ENCODE measurements at places on chromosomes 1 and 21.

DNA sequence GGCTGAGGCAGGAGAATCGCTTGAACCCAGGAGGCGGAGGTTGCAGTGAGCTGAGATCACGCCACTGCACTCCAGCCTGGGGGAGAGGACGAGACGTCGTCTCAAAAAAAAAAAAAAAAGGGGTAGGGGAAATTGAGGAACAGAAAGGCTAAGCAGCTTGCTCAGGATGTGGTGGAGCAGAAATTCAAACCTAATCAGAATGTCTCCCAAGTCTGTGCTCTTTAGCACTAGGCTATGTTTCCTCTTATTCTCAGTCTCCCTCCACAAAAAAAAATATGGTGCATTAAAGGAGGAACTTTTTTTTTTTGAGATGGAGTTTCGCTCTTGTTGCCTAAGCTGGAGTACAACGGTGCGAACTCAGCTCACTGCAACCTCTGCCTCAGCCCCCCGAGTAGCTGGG is 114.2 kb downstream of the SLC16A1 start:
- DNase-seq = no peak

GRCh38 chr1:27979859-27980201 is 20.1 kb downstream of the XKR8 start:
- DNase-seq = no peak

- no peak for DNase-seq
Observed at GRCh38 chr1:111602302-111602701, 17.3 kb upstream of the RAP1A start.

GRCh38 chr1:1578371-1578940 is 3.8 kb upstream of the SSU72 start:
- no peak for DNase-seq

- DNase-seq = peak; percentile 92
Observed at GRCh38 chr1:175514387-175514953, 228.9 kb downstream of the TNR start.

DNA sequence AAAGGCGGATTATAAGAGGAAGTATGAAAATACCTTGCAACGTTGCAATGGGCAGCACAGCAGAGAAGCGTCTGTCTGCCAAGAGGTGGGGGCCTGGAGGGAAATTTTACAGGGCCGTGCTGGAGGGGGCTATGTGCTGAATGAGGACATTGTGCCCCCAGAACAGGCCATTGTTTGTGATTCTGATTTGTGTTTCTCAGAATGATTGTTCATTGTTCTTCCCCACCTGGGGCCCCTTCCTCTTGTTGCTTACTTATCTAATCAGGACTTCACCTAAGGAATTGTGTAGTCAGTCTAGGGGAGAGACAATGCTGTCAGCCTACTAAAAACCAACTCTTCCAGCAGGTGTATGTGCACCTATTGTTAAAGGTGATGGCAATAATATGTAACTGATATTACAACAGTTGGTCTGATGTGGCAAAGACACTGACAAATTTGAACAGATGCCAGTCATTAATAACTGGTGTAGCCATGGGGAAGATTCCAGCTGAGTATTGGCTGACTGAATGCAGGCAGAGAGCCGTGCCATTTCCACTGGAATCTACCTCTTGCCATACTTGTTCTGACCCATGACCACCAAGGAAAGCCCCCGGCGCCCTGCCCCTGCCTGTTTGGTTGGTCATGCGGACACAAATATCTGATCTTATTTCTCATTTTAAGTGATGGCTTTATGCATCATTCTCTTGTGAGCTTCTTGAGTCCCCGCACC is 45.2 kb upstream of the PSEN2 start:
- DNase-seq = no peak

- DNase-seq = no peak
Observed at GRCh38 chr1:166026143-166026542, 140.7 kb downstream of the FAM78B start.

DNA sequence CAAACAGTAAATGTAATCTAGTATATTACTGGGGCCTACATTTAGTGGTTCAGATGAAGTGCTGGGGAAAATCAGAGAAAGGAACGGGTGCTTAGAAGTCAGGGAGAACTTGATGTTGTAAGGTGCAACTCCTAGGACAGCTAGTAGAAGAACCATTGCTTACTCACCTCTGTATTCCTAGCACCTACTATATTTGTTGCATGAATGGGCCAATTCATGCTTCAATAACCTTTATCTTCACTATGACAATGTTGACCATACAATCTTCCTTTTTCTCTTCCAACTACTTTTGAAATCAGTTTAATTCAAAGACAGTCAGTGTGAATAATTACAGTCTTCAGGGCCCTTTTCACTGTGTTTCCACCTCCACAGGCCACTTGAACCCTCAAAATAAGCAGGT is 125.0 kb upstream of the DMRTA2 start:
- peak; percentile 27 for DNase-seq

GRCh38 chr1:51671527-51672325 is 54.8 kb downstream of the OSBPL9 start:
- DNase-seq = no peak

DNA sequence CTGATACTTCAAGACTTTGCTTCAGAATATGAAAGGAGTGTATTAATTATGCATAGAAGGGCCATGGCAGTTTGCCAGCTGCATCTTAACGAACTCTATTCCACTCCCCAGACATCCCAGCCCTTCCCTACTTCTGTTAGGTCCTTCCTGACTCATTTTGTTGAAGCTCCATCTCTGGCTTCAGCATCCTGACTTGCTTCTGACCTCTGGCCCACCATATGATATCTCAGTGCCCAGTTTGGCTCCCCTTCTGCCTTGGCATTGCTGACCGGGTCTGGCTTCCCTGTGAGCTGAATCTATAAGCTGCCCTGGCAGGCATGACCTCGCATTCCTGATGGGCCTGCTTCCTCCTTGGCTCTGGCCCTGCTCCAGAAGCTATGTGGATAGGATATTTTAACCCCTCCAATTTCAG is 27.6 kb upstream of the ARHGAP29 start:
- no peak for DNase-seq

DNA sequence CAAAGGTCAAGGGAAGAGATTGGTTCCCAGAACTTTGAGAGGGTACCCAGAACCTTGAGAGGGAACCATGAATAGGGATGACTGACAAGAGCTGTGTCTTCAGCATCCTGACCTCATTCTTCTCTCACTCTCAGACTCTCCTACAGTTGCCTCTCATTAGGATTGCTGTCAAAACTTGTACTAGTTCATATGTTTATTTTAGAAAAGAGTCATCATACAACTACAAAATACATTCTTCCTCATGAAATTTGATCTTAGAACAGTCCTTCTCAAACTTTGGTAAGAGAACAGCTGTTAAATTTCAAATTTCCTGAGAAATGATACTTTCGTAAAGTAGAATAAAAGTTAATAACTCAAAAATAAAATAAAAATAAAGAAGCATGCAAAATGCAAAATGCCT is 161.4 kb upstream of the ZRANB2 start:
- no peak for DNase-seq

- no peak for DNase-seq
Observed at GRCh38 chr1:225354906-225355305, 72.9 kb downstream of the LBR start.

DNA sequence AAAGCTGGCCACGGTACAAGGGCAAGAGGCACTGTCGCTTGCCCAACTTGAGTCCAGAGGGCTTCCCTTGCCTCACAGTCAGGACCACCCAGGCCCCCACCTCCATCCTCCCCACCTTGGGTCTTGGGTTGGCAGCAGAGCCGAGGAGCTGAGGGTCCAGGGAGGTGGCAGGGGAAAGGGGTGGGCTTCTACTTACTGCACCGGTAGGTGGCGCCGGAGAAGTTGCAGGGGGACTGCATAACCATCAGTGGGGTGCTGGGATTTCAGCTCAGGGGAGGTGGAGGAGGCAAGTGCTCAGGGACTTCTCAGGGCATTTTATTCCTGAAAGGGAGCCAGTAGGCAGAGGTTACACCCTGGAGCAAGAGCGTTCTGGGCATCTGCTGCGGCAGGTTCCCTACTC is 44.0 kb downstream of the TRIM62 start:
- no peak for DNase-seq

- DNase-seq = peak; percentile 91
Observed at GRCh38 chr1:30756545-30757351, 826 bp downstream of the LAPTM5 start.

DNA sequence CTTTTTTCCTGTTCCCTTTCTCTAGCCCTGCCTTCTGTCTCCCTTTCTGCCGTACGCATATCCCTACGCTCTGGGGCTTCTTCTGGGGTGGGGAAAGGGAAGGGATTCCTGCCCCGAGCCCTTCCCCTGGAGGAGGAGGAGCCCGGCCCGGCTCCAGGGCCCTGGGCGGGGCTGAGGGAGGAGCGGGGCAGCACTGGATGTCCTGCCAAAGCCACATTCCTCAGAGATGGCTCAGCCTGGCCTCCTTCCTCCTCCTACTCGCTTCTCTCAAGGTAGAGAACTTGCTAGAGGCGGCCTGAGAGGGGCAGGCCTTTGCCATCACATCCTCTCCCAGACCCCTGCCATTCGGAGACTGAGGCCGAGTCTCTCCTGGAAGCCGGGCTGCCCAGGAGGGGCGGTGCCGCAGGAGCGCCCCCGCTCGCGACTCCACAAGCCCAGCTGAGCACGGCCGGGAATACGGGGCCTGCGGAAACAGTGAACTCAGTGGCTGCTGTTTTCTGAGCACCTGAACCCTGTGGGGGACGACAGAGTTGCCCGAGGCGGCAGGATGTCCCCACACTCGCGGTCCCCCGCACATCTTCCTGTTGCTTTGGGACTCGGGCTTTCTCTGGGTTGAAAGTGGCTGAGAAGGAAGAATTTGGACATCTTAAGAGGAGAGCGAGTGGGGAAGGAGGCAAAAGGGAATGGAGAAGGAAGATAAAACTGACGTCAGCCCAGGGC is 12.2 kb downstream of the ADAMTSL4 start:
- DNase-seq = peak; percentile 98

DNA sequence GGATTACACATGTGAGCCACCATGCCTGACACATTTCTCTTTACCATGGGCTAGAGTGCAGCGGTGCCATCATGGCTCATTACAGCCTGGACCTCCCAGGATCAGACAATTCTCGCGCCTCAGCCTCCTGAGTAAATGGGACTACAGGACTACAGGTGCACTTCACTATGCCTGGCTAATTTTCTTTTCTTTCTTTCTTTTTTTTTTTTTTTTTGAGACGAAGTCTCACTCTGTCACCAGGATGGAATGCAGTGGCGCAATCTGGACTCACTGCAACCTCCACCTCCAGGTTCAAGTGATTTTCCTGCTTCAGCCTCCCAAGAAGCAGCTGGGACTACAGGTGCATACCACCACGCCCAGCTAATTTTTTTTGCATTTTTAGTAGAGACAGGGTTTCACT is 14.8 kb upstream of the KIF1B start:
- peak; percentile 79 for DNase-seq

DNA sequence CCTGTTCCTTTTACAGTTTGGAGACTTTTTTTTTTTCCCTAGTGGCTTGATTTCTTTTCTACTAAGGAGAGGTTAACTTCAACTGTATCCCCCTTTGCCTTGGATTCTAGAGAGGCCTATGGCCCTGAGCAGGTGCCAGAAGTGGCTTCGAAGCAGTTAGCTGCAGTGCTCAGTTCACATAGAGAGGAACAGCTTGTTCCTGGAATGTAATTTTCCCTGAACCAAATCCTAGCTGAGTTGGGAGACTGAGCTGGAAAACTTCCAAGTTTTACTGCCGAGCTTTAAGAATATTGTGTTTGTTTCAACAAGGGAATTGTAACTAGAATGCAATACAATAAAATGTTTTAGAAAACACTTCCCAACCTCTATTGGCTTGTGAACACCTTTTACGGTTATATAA is 17.5 kb downstream of the RD3 start:
- DNase-seq = peak; percentile 45

DNA sequence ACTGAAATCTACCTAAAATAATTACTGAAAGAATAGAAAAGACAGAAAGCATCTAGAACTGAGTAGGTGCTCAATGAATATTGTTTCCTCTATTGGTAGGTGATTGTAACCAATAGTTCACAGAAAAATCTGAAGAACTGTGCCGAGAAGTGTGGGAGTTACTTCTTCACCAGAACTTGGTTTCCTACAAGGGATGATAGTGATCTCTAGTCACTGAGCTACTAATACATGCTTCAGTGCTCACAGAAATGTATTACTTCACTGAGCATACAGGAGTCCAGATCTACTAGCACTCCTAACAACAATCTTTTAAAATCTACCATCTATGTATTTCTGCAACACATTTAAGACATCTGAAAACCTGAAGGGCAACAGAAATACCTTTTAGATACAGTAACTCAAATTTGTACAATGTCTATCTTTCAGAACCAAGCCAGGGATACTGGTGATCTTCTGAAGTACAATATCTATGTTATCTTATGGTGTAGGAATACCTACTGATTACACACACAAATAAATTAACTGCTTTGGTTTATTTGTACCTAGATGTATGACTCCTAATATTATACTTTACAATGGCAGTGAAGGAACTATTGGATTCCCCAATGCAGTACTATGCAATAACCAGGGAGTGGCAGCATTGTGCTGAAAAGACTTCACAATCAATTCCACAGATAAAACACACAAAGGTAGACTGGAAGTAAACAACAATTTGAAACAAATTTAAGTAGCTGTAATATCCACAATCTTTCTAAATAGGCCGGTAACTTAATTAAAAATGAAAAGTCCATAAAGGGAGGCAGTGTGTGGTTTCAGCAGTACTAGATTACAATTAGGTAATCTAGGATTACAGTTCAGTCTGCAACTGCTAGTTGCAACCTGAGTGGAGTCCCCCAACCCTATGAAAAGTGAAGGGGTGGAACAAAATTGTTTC is 243.0 kb downstream of the SLC45A1 start:
- peak; percentile 78 for DNase-seq

GRCh38 chr1:29709704-29710280 is 473.5 kb downstream of the PTPRU start:
- no peak for DNase-seq

- no peak for DNase-seq
Observed at GRCh38 chr1:154808261-154808908, 61.7 kb downstream of the KCNN3 start.

DNA sequence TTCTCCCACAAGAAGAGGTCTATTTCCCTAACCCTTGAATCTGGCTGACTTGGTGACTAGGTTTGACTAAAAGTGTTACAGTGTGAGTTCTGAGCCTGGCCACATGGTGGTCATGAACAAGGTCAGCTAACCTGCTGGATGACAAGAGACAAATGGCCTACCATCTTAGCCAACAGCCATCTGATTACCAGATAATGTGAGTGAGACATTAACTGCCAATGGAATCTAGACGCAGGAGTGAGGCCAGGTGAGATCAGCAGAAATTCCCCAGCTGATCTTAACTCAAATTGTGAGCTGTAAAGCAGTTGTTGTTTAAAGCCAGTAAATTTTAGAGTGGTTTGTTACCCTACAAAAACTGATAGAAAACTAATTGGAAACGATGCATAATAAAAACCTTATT is 320.0 kb downstream of the BRINP2 start:
- no peak for DNase-seq

DNA sequence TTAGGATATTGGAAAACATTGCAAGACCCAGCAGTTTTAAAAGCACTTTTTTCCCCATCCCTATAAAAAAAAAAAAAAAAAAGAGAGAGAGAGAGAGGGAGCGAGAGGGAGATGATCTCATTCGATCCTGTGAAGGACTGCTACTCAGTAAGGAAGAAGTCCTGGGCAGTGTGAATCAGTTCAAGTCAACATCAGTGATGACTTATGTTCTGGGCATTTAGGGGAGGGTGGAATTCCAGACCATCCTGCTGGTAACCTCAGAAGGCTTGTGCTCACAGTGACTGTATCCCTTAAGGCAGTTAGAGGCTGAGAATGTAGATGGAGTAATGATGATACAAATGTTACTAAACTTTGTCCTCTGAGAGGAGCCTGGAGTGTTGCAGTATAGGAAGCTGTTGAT is 151.4 kb downstream of the TGFB2 start:
- DNase-seq = peak; percentile 100

- DNase-seq = no peak
Observed at GRCh38 chr1:26190373-26190987, at the start of gene CATSPER4. Gene CATSPER4 (plus strand): TSS chr1:26190602. CDS start chr1:26190628, 26 bp downstream.

All from renal cortical epithelial cell (primary cell).